ENCODE measurements at places on chromosomes 3 and 15. TPM values are rescaled to one million over a fixed set of nuclear protein-coding genes. Genes with fewer than 3 reads are reported as not detected.

- DNase-seq: no peak
- H3K4me1 ChIP-seq: no peaks in the 10 kb centered on the region
- H3K27me3 ChIP-seq: peaks cover 3% of the 10 kb centered on the region
- H3K27ac ChIP-seq: no peak overlapping the region
Measured at GRCh38 chr3:40713795-40714194, 189.0 kb downstream of the ZNF621 start.

- no peak overlapping the region for H3K27ac ChIP-seq
- DNase-seq: no peak
- peaks cover 7% of the 10 kb centered on the region for H3K4me1 ChIP-seq
- no peaks in the 10 kb centered on the region for H3K27me3 ChIP-seq
- peaks cover 18% of the 10 kb centered on the region for H3K36me3 ChIP-seq
Measured at GRCh38 chr15:74007820-74008371, 13.4 kb downstream of the PML start.

- no peak overlapping the region for H3K27ac ChIP-seq
- no peaks in the 10 kb centered on the region for H3K4me1 ChIP-seq
- no peak overlapping the region for H3K4me3 ChIP-seq
- no peaks in the 10 kb centered on the region for H3K36me3 ChIP-seq
- no peaks in the 10 kb centered on the region for H3K27me3 ChIP-seq
- DNase-seq: no peak
Measured at GRCh38 chr15:91784973-91785709, 68.4 kb upstream of the SLCO3A1 start.

DNA sequence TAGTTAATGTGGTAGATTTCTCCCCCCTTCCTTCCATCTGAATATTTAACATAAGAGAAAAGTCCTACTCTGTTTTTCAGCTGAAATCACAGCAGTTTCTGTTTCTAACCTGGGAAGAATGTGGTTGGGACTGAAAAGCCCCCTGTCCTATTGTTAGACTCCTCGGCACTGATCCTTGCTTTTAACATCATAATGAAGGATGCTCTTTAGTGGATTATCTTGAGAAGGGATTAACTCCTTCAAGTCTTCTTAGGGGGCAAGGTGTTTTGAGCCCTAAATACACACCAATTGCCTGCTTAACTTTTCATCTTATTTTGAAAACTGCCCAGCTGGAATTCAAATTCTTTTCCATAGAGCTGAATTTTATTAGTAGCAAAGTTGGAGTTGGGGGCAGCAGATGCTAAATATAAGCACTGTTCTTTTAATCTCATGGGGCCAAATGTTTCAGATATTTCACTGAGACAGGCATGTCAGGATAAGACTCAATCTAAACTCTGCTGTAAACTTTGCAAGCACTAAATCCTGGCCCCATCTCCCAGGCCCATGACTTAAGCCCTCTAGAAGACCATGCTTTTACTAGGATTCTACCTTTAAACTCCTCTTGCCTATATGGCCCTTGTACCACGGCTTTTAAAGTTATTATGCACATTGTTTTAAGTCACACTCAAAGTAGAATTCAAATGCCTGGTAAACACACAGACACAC is 243.2 kb upstream of the NR2F2 start:
- no peak overlapping the region for H3K27ac ChIP-seq
- H3K4me1 ChIP-seq: peaks cover 27% of the 10 kb centered on the region
- peaks cover 96% of the 10 kb centered on the region for H3K27me3 ChIP-seq
- no peak for DNase-seq
- H3K36me3 ChIP-seq: no peaks in the 10 kb centered on the region

The IL17RC gene
- total RNA-seq: 10.2 TPM

The ARID3B gene
- total RNA-seq: 122 TPM

The CPOX gene
- total RNA-seq: 33.4 TPM

The PDZRN3 gene
- total RNA-seq: 9.5 TPM

The CIDEC gene
- total RNA-seq: not detected

All from WTC11 (cell line).